H9 (cell line): ENCODE measurements at places on chromosomes 7 and 10. TPM values are rescaled to one million over a fixed set of nuclear protein-coding genes. Genes with fewer than 3 reads are reported as not detected.

The PLEKHA8 gene
- 37.0 and 40.5 TPM in 2 replicates for total RNA-seq

The PIK3CG gene
- total RNA-seq = not detected in 2 replicates

GRCh38 chr10:125159932-125160855 lies at the start of gene CTBP2:
TSS of gene CTBP2 (minus strand) at chr10:125160563.
- H3K36me3 ChIP-seq = peaks cover 11% of the 10 kb centered on the region
- H3K27me3 ChIP-seq = no peaks in the 10 kb centered on the region
- H3K4me3 ChIP-seq = peak within 1 kb of the TSS; percentile 88
- H3K4me1 ChIP-seq = no peaks in the 10 kb centered on the region; the same call in 1 of the 2 replicates

DNA sequence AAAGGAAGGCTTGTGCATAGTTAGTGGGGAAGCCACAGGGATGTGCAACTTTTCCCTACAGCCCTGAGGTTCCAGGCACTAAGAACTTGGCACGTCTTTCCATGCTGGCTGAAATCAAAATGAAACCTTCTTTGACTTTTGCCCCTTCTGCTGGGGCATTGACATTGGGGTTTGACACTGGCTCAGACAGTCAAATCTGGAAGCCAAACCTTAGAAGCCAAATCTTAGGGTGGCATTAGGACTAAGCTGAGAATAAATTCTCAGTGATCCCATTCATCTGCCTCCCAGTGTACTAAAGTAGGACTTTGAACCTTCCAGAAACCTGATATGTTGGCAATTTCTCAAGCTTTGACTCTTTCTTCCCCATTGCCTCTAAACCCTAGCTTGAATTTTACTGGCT lies 31.3 kb upstream of the INSYN2A start:
- H3K4me1 ChIP-seq = no peaks in the 10 kb centered on the region
- no peak overlapping the region for H3K27ac ChIP-seq
- H3K36me3 ChIP-seq = no peaks in the 10 kb centered on the region
- no peak overlapping the region for H3K4me3 ChIP-seq
- no peak for DNase-seq

- no peak for DNase-seq
- no peak overlapping the region for H3K4me3 ChIP-seq
- no peak overlapping the region for H3K27ac ChIP-seq
- no peaks in the 10 kb centered on the region for H3K36me3 ChIP-seq
Measured at GRCh38 chr7:37970211-37970610, 49.8 kb downstream of the EPDR1 start.
